Jurkat, Clone E6-1 (cell line): ENCODE measurements at places on chromosomes 2 and 18.

DNA sequence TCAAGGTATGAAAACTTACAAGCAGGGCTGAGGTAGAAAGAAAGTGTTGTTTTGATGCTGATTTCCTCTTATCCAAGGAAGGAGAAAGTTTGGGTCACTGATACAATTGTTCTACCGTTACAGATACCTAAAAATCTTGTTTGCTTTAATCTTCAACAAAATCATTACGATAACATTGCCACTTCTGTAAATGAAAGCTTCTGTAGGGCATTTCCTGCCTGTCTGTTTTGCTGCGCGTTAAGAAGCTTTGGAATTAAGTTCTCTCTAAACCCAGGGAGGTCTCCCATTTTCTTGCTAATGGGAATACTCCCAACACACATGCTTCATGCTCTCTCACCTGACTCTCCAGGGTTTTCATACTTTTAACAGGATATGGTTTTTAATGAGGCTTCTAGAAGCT is 258.5 kb downstream of the PTGR3 start:
- no peak for DNase-seq

DNA sequence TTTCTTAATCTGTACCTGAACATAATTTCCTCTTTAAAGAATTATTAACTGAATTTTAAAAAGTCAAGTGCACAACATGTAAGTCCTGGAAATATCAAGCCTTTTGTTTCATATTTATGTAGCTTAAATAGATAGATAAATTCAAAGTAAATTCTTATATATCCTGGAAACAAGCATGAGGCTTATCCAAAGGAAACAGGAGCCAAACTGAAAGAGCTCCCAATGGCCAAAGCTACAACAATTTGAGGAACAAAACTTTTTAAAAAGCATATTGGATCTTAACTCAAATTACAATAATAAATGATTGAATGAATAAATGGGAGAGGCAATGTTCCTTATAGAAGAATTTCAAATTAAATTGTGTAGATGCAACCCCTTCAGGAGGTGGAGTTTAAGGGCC is 679.1 kb downstream of the METTL4 start:
- DNase-seq, result no peak

GRCh38 chr2:166135849-166136258 is 8.0 kb upstream of the SCN1A start:
- no peak for DNase-seq

GRCh38 chr18:49846718-49847470 is 33.6 kb upstream of the ACAA2 start:
- no peak for DNase-seq

GRCh38 chr2:11871421-11871820 is 125.0 kb downstream of the LPIN1 start:
- DNase-seq, result no peak

GRCh38 chr2:139080244-139080643 is 300.1 kb upstream of the NXPH2 start:
- DNase-seq, result no peak

- DNase-seq, result no peak
Observed at GRCh38 chr2:121015971-121016485, 269.0 kb downstream of the TFCP2L1 start.

DNA sequence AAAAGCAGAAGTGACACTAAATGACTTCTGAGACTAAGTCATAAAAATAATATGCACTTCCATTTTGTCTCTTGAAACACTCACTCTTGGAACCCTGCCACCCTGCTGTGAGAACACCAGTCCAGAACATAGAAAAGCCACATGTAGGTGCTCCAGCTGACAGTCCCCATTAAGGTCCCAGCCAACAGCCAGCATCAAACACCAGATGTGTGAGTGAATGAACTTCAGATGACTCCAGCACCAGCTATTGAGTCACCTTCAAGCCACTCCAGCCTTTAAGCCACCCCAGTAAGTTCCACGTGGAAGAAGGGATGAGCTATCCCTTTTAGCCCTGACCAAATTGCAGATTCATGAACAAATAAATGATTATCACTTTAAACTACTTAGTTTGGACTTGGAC is 31.5 kb upstream of the LGALSL start:
- no peak for DNase-seq

GRCh38 chr2:207040696-207041095 is 101.4 kb downstream of the CPO start:
- DNase-seq, result no peak

GRCh38 chr2:8534386-8534728 is 147.5 kb upstream of the ID2 start:
- no peak for DNase-seq

- no peak for DNase-seq
Observed at GRCh38 chr2:96508521-96509113, 3.5 kb upstream of the NEURL3 start.

DNA sequence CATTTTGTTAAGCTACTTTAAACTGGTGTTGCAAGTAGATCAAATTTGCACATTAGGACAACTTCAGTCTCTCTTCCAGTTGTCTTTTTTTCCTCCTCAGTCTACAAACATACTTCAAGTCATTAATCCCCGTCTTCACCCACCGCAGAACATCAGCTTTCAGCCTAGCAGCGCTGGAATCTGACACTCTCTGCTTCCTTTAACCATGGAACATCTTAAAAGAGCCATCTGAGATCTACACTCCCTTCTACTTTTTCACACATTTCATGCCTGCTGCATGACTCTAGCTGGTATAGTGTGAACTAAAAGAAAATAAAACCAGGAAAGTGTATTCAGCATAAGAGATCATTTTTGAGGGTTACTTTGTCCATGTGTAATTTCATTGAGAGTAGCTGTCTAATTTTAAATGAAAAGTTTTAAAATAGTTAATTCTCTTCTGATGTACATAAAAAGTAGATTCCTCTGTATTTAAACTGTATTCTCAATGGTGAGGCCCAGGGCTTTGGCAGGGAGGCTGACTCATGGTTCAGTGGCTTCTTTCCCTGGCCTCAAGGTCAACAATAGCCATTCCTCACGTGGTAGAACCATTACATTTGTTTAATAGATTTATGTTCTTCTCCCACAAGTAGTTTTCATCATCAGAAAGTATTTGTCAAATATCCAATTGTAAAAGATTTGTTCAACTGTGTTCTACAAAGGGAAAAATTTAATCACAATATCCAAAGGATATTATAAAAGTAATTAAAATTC is 16.5 kb downstream of the SGPP2 start:
- no peak for DNase-seq

DNA sequence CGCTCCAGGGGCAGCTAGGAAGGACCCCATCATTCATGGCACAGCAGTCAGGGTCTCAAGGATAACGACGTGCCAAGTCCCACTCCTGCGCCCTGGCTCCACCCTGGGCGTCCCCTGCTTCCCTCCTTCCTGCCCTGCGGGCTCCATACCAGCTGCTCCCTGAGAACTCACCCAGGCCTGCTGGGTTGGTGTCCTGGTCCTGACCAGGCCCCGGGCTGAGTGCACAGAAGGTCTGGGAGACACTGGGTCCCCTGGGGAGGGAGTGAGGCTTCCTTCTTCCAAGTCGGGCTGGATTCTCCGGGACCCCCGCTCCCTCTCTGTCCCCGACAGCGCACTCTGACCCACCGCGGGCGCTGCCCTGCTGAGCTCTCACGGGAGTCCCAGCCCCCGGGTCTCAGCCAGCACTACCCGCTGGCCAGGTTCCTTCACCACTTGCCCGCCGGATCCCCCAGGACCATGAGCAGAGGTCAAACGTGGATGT is 160.2 kb downstream of the PXDN start:
- no peak for DNase-seq

DNA sequence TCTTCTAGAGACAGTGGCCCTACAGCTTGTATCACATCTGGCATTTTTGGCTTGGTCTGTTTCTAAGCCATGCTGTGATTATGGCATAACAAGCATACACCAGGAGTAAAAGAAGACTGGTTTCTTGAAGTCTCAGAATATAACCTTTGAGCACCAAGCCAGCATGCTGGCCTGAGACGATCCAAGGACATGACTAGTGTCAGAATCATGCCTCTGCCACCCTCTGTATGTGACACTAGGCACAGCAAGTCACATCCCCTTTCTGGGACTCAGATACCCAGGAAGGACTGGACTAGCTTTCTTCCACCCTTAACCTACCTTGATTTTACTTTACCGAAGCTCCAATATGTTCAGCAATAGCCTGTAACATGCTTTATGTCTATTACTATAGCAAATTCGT is 345.5 kb downstream of the SETBP1 start:
- no peak for DNase-seq

DNA sequence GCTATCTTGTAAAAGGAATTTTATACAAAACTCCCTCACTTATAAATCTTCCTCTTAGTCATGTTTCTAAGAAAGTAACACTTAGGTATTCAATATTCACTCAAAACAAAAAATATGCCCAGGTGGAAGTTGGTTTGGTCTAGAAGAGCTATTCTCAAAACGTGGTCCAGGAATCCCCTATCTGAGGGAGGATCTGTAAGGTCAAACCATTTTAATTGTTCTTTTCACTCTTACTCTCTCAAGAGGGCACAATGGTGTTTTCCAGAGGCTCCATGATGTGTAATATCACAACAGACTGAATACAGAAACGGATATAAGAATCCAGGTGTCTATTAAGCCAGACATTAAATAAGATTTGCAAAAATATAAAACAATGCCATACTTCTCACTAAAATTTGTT is 9.9 kb downstream of the MOB1A start:
- no peak for DNase-seq

DNA sequence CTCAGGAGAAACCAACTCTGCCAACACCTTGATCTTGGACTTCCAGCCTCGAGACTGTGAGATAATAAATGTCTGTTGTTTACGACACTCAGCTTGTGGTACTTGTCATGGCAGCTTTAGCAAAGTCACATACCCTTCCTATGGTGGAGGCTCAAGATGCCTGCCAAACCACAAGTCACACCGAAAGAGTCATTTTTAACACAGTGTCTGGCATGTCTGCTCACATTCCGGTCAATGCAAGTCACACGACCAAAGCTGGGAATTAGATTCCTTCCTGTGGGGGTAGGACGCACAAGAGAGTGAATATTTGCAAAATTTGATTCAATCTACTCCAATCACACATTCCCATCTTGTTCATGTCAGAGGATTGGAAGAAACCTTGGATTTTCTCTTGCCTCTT is 24.6 kb downstream of the KCNE4 start:
- DNase-seq, result no peak

- DNase-seq, result no peak
Observed at GRCh38 chr2:84443477-84443876, 15.6 kb downstream of the SUCLG1 start.

DNA sequence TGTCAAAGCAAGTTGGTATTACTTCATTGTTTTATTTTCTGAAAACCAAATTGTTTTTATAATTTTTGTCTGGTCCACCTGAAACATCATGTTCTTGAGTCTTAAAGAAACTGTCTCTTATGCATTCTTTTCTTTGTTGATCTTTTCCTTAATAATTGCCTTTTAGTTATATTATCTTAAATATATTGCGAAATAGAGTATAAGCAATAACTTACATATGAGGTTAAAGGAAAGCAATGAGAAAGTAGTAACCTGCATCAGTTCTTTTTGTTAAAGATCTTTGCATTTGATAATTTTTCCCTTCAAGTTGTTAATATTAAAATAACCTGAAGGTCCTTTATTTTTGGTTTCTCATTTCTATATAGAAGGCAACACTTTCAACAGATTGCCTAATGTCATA is 315.0 kb downstream of the CTNNA2 start:
- no peak for DNase-seq

DNA sequence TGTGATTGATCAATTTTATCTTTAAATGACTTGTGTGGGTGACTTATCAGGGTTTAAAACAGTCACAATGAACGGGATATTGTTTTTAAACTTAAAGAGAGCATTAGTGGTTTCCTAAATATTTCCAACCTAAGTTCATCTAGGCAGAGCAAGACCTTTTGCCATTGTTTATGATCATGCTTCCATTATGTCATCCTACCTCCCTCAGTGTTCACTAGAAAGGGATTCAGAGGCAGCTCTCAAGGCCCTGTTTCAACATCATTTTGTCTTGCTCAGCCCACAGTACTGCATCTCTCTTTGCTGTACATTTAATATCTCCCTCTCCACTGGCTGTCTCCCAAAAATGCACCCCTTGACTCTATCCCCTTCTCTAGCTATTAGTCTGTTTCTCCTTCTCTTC is 21.5 kb upstream of the PELI1 start:
- no peak for DNase-seq

DNA sequence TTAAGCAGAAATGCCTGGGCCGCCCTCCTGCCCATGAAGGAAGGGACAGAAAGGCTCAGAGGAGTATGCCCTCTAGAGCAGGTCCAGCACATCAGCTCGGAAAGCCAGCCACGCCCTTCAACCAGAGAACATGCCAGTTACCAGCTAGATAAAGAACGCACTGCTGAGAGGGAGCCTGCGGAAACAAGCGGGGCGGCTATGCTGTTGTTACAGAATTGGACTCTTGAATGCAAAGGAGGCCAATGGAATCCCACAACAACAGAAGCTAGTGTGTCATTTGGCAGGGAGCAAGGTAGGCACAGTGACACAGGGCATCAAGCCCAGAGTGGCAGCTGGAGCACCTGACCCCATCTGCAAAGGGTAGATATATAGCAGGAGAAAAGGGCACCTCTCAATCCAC is 242.9 kb upstream of the ID2 start:
- no peak for DNase-seq

GRCh38 chr18:63818212-63818611 is 43.0 kb downstream of the SERPINB7 start:
- DNase-seq, result no peak

DNA sequence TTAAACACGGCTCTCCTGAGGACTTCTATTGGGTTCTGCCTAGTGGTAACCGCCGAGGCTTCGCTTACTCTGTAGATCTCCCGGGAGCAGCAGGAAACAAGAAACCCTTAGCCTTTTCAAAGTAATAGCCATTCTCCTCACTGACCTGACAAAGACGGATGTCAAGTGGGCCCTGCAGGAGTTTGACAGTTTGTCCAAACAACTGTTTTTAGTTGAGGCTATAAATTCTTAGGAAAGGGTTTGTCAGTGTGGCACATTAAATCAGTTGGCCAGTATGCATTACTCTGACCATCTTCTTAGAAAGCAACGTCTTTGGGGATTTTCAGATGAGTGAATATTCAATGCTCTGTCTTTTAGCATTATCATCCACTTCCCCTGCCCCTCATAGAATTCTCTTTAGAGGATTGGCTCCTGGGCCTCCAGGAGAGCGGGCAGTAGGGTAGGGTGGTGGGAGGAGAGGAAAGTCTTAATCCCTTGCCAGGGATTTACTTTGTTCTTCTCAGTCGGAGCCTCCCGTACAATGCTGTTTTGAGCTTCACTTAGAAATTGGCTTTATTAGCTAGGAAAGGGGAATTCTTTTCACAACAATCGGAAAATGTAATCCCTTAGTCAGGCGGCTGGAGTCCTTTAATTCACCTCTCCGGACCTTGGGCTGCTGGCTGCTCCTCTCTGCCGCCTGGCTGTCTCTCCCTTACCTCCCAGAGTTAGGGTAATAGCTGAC is 13.3 kb upstream of the C18orf32 start:
- no peak for DNase-seq

- no peak for DNase-seq
Observed at GRCh38 chr2:239206042-239206441, 194.8 kb downstream of the HDAC4 start.

- no peak for DNase-seq
Observed at GRCh38 chr2:234027641-234028040, 22.9 kb upstream of the SPP2 start.

- peak; percentile 14 for DNase-seq
Observed at GRCh38 chr2:233928594-233929351, 11.6 kb downstream of the TRPM8 start.

- no peak for DNase-seq
Observed at GRCh38 chr2:121090088-121090715, 194.8 kb downstream of the TFCP2L1 start.

- DNase-seq, result no peak
Observed at GRCh38 chr2:20353241-20353992, 2.8 kb upstream of the PUM2 start.
